ENCODE measurements at places on chromosomes 13 and 19.

DNA sequence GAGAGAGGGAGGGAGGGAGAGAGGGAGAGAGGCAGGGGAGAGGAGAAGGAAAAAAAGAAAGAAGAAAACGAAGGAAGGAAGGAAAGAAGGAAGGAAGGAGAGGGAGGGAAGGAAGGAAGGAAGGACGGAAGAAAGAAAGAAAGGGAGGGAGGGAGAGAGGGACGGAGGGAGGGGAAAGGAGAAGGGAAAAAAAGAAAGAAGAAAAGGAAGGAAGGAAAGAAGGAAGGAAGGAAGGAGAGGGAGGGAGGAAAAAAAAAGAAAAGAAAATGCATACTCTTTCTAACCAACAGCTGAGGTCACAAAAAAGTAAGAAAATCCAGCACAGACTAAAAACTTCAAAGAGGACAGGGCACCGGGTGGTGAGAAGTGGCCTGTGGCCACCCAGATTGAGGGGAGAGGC, 109.7 kb downstream of the GNG7 start:
- DNase-seq: no peak

- DNase-seq: no peak
These were observed 46.3 kb downstream of the UNC13A start for GRCh38 chr19:17641846-17642245.

- peak; percentile 21 for DNase-seq
These were observed 16.3 kb upstream of the RNASEH2B start for GRCh38 chr13:50893211-50893852.

GRCh38 chr13:79533781-79534400, 52.9 kb downstream of the NDFIP2 start:
- no peak for DNase-seq

DNA sequence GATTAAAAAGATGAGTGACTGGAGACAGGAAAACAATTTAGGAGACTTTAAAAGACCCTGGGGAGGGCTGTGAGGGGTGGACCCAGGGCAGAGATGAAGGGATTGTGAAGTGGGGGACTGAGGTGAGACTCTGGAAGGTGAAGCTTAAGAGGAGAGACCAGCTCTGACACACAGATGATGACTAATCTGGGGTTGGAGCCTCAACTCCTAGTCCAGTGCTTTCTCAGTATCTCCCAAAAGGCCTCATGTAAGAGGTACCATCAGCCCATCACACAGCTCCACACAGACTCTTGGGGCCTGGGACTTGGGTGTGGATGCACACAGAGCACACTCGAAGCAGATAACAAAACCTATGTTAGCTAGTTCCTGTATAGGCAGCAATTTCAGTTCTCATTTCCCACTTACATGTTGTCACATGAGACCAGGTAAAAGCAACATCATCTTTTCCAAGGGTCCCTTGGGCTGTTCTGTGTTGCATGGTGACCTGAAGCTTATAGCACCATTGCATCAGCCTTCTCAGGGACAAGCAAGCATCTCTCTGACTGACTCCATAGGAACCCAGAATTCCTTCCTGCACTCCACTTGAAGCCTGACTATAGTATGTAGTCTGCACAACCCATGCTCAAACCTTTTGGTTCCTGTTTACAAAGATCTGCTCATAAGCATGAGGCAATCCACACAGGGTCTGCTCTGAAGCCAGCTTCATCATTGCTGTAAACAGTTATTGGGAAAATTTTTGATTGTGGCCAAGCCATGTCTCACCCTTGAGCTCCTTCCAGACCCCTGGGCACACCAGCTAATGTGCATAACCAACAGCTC, 88.6 kb upstream of the MYCBP2 start:
- no peak for DNase-seq

DNA sequence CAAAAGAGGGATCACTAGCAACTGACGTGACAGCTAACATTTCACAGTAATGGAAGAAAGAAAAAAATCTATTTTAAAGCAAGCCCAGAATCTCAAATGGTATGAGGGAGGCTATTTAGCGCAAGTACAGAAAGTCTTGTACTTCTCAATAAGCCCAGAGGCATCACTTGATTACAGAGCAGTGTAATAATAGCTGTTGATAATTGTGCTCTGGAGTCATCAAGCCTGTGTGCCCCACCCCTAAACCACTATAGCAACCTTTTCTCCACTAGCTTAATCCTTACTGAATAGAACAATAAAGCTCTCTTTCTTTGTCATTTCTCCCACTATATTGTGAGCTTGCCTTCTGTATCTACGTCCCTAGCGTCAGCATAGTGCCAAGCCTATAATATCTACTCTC, 56.6 kb downstream of the FREM2 start:
- no peak for DNase-seq

DNA sequence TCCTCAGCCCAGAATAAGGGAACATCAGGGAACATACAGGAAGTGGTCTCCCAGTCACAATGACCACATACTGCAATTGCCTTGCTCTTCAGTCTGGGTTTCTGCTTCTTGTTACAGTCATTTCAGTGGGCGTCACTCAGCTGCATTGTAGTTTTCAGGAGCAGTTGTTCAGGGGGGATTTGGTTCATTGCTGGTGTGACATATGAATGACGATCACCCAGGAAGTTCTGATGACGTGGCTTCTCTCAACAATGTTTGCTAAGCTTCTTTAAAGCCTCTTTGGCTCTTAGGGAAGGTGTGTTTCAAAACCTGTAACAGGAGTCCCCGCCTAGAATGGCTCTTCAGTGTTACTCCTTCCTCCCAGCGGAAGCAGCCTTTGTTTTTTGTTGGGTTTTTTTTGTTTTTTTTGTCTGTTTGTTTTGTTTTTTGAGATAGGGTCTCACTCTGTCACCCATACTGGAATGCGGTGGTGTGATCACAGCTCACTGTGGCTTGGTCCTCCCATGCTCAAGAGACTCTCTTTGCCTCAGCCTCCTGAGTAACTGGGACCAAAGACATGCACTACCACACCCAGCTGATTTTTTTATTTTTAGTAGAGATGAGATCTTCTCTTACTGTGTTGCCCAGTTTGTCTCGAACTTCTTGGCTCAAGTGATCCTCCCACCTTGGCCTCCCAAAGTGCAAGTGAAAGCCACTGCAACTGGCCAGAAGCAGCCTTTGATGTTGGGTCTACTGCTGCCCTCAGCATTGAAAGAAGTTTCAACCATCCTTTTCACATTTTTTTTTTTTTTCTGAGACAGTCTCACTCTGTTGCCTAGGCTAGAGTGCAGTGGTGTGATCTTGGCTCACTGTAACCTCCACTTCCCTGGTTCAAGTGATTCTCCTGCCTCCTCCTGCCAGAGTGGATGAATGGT, 1.4 kb upstream of the SCEL start:
- DNase-seq: no peak

GRCh38 chr19:51803967-51804366, 9.0 kb downstream of the FPR3 start:
- DNase-seq: no peak

GRCh38 chr13:40077396-40078027, 422.1 kb downstream of the COG6 start:
- DNase-seq: no peak

DNA sequence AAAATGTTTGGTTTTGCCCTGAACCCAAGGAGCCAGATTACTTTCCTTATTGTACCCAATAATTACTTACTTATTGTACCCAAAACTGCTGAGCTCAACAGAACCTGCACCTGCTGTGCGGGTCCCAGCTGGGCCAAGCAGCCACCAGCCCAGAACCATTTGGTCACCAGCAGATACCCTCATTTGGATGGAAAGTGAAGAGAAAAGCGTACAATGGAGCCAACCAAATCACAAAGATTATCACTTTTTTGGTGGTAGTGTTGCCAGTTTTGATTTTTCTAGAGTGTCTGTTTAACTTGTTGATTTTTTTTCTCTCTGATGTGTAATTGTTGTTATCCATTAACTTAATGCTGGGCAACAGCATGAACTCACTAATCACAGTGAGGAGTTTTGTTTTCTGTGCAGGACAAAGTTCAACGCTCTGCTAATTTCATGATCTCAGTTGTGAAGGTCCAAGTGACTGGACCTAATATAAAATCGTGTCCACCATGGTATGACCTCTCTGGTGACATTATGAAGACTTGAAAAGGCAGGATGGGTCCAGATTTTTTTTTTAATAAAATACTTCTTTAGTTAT, 23.8 kb downstream of the SPATA13 start:
- DNase-seq: no peak

- DNase-seq: no peak
These were observed 274.1 kb upstream of the HTR2A start for GRCh38 chr13:47170971-47171370.

GRCh38 chr19:45069056-45069455, 7.2 kb downstream of the ZNF296 start:
- no peak for DNase-seq

DNA sequence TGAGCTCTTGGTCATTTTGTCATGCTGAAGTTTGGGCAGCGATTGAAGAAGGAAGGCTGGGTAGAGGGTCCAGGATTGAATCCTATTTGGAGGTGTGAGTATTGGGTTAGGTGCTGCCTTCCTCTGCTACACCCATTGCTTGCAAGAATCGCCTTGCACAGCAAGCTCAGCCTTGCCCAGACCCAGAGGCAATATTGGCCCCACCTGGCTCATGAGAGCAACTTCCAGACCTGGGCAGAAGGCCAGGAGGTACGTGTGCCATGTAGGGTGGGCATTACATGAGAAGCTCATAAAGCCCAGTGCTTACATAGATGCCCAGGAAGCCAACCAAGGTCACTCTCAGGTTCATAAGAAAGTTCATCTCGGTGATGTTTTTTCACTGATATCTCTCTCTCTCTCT, 718.0 kb downstream of the EFNB2 start:
- no peak for DNase-seq

DNA sequence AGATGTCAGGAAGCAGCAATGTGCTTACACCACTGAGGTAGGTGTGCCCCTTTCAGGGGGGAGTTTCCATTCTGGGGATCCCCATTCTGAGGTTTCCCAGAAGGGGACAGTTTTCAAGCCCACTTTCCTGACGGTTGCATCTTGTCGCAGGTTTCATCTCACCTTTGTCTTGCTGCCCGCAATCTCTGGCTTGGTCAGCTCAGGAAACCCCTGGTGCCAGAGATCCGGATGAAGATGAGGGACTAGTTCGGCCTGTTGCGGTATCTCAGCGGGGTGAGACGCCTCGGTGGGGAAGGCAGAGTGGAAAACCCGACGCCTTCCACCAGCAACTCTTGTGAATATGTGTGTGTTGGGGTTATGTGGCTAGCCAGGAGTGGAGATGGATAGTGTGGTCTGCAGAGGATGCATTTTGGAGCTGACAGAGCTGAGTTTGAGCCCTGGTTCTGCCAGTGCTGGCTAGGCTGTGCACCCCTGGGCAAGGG, 13.1 kb downstream of the TNFSF9 start:
- DNase-seq: no peak

Measured in NCI-H2171 (cell line).